Activated T-cell treated with anti-CD3 and anti-CD28 coated beads for 1 hour (primary cell): ENCODE measurements at places on chromosomes 6 and 20.

- no peak for DNase-seq
These were observed 18.8 kb downstream of the PLCB4 start for GRCh38 chr20:9087531-9088217.

DNA sequence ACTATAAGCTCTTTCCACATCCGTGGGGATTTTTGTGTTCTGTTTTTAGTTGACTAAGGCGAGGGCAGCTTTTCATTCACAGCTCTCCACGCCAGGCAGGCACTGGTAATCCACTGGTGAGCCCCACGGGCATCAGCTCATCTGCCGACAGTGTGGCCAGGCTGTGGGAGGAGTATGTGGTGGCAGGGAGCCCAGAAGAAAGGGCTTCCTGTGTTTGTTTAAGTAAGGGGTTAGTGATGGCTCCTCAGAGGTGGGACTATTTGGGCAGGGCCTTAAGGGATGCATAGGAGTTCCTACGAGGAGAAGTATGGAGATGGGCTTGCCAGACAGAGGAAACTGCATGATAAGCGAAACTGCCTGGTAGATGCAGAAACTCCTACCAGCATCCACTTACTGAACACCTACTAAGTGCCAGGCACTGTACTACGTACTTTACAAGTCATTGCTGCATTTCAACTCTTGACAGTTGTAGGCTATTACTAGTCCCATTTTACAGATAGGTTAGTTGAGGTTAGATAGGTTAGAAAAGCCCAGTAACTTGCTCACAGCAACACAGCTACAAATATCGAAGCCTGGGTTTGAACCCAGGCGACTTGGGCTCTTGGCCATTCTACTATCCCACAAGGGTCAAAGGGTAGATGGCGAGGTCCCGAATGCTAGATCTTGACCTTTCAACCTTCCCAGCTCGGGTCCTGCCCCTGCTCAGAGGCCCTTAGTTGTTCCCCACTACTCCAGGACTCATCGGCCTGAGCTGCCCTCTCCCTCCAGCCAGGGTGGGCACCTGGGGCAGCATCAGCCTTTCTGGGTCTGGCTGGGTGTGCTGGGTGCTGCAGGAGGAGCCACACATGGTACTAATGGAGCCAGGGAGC lies 55.1 kb downstream of the CEBPB start:
- no peak for DNase-seq

DNA sequence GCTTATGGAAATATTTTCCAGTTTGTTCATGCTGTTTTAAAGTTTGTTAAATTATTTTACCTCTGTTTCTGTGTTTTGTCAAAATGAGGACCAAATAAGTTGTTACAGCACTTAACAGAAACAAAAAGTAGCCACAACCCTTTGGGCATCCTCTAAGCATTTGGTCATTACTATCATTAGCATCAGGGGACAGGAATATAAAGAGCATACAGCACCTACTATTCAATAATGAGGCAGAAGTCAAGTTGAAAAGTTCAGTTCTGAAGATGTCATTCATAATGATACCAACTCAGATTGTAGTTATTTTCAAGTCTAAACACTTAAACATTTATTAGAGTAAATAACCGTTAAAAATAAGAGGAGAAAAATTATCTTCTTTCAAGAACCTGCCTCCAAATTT lies 862.3 kb upstream of the FLRT3 start:
- no peak for DNase-seq

DNA sequence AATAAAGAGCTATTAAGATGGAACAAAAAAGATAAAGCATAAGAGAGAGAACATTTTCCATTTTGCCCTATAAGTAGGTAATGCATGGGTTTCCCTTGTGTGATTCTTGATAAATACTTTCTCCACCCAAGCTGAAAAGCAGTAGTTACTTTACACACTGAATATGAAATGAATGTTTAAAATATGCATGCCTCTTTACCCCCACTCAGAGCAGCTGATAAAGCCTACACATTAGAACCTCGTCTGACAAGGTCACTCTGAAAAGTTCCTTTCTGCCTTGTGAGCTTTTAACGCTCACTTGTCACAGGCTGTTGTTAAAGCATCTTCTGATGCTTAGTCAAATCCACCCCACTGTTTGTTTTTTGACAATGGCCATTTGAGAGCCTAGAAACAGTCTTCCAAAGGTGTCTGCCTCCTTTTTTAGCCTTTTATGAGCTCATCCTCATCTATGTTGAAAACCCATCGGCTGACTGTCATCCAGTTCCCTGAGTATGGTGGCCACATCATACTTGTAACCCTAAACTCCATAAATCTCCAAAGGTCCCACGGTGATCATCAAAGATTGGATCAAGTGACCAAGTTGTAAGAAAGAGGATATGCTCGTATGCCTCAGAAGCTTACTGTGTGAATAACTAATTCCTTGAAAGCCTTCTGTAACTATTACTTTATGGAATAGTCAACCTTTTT lies 102.8 kb downstream of the ATXN1 start:
- DNase-seq, result no peak

DNA sequence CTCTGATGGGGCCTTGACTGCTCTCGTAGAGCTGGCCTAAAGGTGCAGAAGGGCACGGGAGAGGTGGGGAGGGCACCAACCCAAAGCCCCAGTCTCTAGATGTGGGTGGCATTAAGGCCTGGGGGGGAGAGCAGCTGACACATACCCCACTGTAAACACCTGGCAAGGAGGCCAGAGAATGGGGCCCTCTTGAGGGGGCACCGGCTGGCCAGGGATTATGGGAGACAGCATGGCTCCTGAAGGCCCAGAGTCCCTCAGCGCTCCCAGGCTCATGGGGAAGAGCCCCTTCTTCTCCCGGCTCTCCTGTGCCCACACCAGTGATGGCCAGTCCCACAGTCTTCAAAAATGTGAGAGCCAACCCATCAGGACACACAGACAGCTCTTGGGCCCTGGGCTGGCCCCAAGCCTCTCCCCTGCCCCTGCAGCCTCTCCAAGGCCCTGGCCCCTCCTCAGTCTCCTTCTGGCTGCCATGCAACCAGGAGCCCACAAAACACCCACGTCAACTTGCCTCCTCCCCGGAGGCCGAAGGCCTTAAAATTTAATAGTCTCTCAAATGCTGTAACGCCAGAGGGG lies 58.2 kb upstream of the FOXP4 start:
- DNase-seq, result no peak

- no peak for DNase-seq
These were observed 28.2 kb upstream of the NOP56 start for GRCh38 chr20:2624190-2624589.

- DNase-seq, result no peak
These were observed 353.0 kb upstream of the RGS17 start for GRCh38 chr6:153484056-153484455.

DNA sequence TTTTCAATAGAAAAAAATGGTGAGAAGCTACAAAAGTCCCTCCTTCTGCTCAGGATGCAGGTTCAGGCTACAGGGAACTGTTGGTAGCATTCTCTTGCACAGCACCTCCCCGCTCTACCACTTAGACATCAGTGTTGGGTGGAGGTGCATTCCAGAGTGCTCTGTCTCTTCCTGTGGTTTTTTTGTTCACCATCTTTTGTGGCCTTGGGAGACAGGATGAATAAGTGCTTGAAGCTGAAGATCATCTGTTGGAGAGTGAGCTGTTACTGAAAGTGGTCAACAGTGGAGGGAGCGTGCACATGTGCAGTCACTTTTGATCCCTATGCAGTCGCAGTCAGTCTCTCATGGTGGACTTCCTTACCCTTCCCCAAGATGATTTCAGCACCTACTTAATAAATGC lies 16.6 kb upstream of the BTBD3 start:
- no peak for DNase-seq

- no peak for DNase-seq
These were observed 39.2 kb upstream of the TLDC2 start for GRCh38 chr20:36836591-36837269.

DNA sequence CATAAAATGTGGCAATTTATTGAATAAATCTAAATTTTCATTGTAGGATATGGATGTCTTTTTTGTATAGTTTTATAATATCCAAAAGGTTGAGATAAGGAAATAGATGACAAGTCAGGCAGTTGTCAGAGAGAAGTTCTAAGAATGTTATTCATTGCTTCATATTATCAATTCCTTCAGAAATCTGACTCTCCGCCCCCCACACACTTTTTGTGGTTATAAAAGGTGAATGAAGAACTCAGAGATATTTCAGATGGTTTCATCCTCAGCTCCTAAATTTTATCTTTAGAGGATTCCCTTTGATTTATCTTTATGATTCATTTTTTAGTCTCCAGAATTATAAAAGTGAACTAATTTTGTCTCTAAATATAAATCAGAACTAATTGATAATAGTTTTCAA lies 136.1 kb upstream of the NOX3 start:
- no peak for DNase-seq

GRCh38 chr20:33119725-33120720 lies 40.6 kb downstream of the BPIFB4 start:
- DNase-seq, result no peak

DNA sequence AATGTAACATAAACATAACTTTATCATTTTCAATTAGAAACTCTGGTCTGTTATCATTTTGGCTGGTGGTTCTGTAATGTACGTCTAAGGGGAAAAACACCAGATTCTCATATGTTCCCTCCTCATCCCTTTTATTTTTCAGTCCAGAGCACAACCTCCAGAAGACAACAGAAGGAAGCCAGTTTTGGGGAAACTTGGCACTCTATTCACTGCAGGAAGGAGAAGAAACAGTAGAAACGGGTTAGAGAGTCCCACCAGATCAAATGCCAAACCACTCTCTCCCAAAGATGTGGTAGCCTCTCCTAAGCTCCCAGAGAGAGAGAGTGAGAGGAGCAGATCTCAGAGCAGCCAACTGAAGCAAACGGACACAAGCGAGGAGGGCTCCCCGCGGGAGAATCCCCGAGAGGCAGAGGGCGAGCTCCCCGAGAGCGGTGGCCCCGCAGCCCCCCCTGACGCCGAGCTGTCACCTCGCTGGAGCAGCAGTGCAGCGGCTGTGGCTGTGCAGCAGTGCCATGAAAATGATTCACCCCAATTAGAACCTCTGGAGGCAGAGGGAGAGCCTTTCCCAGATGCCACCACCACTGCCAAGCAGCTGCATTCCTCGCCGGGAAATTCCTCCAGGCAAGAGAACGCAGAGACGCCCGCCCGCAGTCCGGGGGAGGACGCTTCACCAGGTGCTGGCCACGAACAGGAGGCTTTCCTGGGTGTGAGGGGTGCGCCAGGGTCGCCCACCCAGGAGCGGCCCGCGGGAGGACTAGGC lies 117.8 kb downstream of the RTN4IP1 start:
- peak; percentile 20 for DNase-seq

DNA sequence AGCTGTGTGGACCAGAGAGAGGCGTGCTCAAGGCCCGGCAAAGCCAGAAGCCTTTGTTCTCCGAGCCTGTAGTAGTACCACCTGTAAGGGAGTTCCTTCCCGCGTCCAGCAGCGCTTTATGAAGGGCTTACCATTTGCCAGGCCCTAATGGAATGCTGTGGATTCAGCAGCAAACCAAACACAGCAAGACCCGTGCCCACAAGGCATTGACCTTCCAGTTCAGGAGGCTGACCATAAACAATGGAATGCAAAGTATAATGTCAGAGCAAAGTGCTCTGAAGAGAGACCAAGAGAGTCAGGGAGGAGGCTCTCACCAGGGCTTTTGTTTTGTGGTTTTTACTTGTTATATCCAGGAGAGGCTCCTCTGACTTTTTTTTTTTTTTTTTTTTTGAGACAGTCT lies 209.8 kb downstream of the ZMYND8 start:
- no peak for DNase-seq

DNA sequence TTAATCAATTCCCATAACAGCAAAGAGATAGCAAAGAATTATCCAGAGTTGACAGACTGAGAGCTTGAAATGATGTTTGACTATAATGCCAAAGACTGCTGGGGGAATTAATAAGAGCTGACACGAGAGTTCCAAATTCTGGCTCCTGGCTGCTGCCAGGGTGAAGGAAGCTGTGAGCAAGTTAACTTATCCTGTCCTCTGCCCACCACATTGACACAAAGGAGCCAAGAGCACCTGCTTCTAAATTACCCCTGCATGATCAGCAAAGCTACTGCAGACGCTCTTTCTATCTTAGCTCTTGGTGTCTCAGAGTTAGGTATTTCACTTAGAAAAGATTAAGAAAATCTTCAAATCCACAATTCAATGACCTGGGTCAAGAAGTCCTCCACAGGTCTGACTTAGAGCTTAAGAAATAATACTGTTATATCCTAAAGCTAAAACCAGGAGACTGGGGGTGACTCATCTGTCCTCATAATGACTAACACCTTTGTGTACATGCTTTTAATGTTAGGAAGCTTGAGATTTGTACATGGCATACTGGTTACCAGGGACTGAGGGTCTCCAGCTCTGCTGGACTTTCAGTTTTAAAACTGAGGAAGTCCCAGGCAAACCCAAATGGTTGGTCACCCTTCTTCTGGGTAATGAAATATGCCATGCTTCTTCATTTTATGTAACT lies 13.2 kb upstream of the FRK start:
- DNase-seq, result no peak

- DNase-seq, result peak; percentile 23
These were observed 30.8 kb downstream of the AGPAT4 start for GRCh38 chr6:161242779-161243693.

GRCh38 chr20:43969028-43969447 lies 54.4 kb downstream of the TOX2 start:
- no peak for DNase-seq

GRCh38 chr6:72535124-72535523 lies 86.7 kb upstream of the KCNQ5 start:
- DNase-seq, result no peak

DNA sequence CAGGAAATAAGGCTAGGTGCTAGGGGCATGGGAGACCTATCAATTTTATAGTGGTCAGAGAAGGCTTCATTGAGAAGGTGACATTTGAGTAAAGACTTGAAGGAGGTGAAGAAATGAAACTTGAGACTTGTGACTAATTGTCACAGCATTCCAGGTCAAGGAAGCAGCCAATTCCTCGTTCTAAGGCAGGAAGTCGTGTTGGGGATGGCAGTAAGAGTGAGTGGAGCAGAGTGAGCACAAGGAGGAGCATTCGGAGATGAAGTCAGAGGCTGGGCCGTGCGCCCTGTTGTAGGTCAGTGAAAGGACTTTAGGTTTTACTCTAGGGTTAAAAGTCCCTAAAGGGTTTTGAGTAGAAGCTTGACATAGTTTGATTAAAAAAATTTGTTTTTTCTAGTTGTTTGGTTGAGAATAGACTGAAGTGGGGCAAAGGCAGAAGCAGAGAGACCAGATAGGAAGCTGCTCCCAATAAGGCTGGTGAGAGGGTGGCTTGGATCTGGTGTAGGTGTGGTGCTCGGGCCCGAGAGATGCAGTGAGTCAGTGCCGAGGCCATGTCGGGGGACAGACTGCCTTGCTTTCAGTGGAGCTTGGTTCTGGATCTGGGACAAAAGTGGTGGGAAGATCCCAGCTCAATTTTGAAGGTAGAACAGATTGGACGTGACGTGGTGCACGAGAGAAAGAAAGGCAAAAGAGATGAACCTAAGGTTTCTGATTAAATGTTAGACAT lies 2.6 kb upstream of the RSPH3 start:
- DNase-seq, result no peak

DNA sequence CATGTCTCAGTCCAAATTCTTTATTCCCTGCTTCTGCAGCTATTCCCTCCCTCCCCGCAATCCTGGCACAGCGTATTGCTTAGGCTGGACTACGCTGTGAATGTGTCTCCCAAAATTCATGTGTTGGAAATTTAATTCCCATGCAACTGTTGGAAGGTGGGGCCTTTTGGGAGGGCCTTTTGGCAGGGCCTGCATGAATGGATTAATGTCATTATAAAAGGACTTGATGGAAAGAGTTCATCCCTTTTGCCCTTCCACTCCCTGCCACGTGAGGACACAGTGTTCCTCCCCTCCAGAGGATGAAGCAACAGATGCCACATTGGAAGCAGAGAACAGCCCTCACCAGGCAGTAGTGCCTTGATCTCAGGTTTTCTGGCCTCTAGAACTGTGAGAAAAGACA lies 20.4 kb upstream of the NOTCH4 start:
- DNase-seq, result no peak
